ENCODE measurements at places on chromosomes 3 and 15.

GRCh38 chr3:140023616-140024530 is 88.9 kb downstream of the CLSTN2 start:
- DNase-seq: no peak

- peak; percentile 27 for DNase-seq
These were observed 43.8 kb upstream of the SLC6A6 start for GRCh38 chr3:14358426-14359211.

- no peak for DNase-seq
These were observed 19.5 kb upstream of the IFT57 start for GRCh38 chr3:108241721-108242120.

DNA sequence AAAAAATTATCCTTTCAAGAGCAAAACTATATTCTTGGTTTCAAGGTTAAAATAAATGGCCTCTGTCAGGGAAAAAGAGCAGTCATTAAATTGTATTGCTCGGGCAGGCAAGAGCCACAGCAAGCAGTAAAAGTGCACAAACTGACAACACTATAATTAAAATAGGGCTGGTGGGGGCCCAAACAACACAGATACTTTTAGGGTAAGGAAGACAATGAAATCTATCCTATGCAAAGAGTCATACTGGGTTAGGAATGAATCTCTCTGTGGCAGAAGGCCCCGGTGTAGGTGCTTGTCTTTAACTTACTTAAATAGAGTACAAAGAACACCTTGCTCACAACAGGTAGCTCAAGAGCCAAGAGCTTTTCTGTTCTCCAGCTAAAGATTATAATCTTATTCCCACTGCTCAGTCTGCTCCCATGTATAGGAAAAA is 94.7 kb downstream of the DLG1 start:
- no peak for DNase-seq

- DNase-seq: no peak
These were observed 138.5 kb downstream of the CHSY1 start for GRCh38 chr15:101113114-101114005.

- no peak for DNase-seq
These were observed 52.8 kb upstream of the NSMCE3 start for GRCh38 chr15:29322415-29322814.

- no peak for DNase-seq
These were observed 53.0 kb downstream of the CHSY1 start for GRCh38 chr15:101198800-101199199.
